ENCODE measurements at places on chromosomes 5 and 9. TPM values are rescaled to one million over a fixed set of nuclear protein-coding genes. Genes with fewer than 3 reads are reported as not detected.
A peak's percentile ranks its signal among the peaks of the same experiment; 100 is the strongest.

GRCh38 chr9:86563350-86563749 lies 209.1 kb upstream of the TUT7 start:
- DNase-seq = no peak
- no peak overlapping the region for H3K4me3 ChIP-seq
- H3K27me3 ChIP-seq = no peaks in the 10 kb centered on the region
- H3K27ac ChIP-seq = no peak overlapping the region

- no peak overlapping the region for H3K4me3 ChIP-seq
- peak; percentile 79 for DNase-seq
- H3K27me3 ChIP-seq = no peaks in the 10 kb centered on the region
- no peaks in the 10 kb centered on the region for H3K36me3 ChIP-seq
- H3K27ac ChIP-seq = no peak overlapping the region
- H3K4me1 ChIP-seq = no peaks in the 10 kb centered on the region
Observed at GRCh38 chr5:149656576-149657182, 73.4 kb upstream of the PPARGC1B start.

The MYOT gene
- total RNA-seq = 5.7 TPM

DNA sequence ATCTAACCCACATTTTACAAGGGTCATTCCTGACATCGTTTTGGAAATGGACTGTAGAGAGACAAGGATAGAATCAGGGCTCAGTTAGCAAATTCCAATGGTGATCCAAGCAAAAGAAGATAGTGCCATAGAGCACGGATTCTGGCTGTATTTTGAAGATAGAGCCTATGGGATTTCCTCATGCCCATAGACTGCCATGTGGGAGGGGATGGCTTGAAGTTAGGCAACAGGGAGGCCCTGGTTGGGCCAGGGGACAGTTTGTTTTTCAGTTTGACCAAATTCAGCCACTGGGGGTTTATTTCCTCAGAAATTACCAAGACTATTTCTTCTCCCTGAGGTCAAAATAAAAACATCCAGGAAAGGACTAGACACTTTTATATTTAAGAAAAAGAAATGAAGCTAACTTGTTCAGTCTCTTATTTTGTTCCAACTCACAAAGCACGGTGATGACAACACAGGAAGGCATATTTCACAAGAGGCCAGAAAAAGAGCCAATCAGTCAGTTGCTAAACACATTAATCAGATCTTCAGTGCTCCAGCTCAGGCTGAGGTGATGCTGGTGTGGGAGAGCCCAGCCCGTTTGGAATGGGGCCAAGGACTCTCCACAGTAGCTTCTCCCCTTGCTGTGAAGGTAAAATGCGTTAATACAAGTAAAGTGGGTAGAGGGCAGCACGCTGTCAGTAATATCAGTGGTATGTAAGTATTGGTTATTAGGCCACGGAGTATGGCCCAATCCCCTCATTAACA lies 4.4 kb upstream of the DCTN4 start:
- no peaks in the 10 kb centered on the region for H3K4me1 ChIP-seq
- peak; percentile 65 for DNase-seq
- no peaks in the 10 kb centered on the region for H3K27me3 ChIP-seq
- H3K27ac ChIP-seq = peak overlapping the region; percentile 61
- no peaks in the 10 kb centered on the region for H3K36me3 ChIP-seq

DNA sequence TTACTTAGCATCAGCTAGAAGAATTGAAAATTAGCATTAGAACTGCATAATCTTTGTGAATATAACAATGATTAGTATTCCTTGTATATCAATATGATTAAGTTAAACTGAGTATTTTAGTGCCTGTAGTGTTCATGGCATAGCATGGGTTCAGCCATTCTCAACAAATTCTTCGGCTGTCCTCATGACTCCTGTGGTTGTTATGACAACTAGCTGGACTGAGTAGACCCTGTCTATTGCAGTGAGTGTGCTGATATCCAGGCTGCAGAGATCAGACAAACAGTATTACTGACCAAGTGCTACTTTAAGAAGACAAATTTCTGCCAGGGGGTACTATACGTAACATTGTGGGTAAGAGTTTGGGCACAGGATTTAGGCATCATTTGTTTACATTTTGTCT lies 125.9 kb downstream of the NUDT12 start:
- no peaks in the 10 kb centered on the region for H3K4me1 ChIP-seq
- no peak overlapping the region for H3K27ac ChIP-seq
- no peaks in the 10 kb centered on the region for H3K27me3 ChIP-seq
- H3K4me3 ChIP-seq = no peak overlapping the region
- no peaks in the 10 kb centered on the region for H3K36me3 ChIP-seq

The HACD4 gene
- total RNA-seq = 8.3 TPM

DNA sequence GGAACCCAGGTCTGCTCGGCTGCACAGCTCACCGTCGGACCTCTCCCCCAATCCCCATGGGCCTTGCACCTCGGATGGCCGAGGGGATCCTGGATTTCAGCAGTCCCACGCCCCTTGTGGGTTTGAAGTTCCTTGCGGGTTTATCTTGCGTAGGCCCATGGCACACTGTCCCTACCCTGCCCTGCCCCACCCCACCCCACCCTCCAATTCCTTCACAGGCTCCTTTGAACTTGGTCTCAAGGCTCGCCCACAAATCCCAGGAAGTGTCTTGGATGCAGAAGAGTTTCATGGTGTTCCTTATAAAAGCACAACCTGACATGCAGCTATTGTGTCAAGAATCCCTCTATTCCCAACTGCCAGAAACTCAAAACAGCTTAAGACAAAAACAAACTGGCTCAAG lies 11.2 kb upstream of the SMIM23 start:
- no peak overlapping the region for H3K27ac ChIP-seq
- H3K36me3 ChIP-seq = no peaks in the 10 kb centered on the region
- H3K27me3 ChIP-seq = no peaks in the 10 kb centered on the region
- H3K4me3 ChIP-seq = no peak overlapping the region
- no peak for DNase-seq

The ZNF483 gene
- 5.8 TPM for total RNA-seq
